ENCODE measurements at places on chromosomes 7 and 10.

DNA sequence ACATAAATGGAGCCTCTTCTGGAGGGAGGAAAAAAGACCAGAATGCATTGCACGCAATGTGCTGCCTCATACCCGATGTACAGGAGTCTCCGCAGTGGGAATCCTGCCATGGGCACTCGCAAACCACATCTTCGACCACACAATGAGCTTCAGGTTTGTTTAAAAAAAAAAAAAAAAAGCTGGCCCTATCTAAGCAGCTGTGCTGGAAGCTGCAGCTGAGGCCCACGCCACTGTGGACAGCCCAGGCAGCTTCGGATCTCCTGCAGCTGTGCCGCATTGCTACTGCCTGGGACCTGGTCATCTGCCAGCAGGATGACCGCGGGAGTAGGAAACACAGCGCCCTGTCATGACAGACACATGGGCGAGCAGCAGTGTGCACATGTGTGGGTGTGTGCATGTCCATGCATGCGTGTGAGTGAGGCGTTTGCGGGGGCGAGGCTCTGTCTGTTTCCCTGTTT, 26.0 kb downstream of the EN2 start:
- no peak for DNase-seq

- no peak for DNase-seq
Observed at GRCh38 chr10:65618126-65618525, 1307.7 kb upstream of the LRRTM3 start.

DNA sequence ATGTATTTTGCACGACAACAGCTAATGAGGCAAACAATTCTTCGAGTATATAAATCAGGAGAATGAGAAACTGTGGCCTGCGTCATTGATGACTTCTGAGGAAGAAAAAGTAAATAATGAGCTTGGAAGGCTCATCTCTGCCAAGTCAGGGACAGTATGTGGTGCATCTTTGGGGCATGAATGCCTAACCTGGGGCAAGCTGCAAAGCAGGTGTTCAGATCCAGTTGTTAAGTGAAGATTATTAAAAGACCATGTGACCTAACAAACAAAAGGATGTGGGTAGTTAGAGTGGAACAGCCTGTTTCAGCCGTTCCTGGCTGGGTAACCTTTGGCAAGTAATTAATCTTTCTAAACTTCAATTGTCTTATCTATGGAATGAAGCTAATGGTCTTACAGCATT, 93.0 kb downstream of the LYZL2 start:
- DNase-seq, result peak; percentile 32

GRCh38 chr10:86699991-86700840, 31.9 kb downstream of the LDB3 start:
- DNase-seq, result no peak

DNA sequence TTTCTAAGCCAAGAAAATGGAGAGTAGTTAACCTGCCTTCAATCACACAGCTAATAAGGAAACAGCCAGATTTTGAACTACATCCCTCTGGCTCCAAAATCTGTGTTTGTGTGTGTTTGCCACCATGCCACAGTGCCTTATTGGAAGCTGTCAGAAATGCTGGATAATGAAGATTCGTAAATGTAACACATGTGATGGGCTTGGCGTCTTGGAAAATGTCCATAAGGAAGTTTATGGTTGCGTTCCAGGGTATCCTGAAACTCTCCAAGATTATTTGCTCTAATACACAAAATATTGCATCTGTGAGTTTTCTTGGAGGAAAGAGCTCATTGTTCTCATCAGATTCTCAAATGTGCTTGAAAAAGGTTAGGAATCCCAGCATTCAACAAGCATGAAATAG, 22.7 kb downstream of the MYOF start:
- no peak for DNase-seq

GRCh38 chr10:118835682-118836326, 81.0 kb upstream of the CACUL1 start:
- peak; percentile 99 for DNase-seq

GRCh38 chr7:129169686-129170440, 18.6 kb upstream of the SMO start:
- DNase-seq, result no peak

DNA sequence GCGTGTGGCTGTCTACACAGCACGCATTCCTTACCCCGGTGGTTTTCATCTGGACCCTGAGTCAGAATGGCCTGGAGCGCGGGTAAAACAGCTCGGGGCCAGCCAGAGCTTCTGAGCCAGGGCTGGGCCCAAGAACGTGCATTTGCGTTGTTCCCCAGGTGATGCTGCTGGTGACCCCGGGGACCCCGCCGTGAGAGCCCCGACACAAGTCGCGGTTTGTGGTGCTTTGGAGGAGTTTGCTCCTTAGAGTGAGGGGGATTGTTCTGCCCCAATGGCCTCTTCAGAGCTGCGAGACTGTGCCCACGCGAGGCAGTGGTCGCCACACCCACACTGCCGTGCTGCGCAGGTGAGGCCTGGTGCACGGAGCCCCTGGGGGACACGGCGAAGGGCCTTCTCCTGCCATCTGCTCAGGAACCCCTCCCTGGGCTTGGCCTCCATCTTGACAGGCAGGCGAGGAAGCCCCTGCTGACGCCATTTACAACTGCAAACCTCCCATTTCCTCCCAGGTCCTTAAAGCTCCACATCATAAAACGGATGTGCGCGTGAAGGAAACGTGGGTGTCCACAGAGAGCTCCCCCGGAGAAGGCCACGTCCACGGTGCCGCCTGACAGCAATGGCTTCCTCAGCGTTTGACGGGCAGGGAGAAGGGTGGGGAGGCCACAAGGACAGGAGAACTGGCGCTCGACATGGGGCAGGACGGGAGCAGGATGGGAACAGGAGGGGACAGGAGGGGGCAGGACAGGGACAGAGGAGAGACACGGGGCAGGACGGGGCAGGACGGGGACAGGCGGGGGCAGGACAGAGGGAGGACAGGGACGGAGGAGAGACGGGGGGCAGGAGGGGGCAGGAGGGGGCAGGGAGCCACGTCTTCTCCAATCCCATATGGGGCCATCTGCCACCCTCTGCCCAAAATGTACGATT, 477.2 kb downstream of the DNAJB6 start:
- no peak for DNase-seq

DNA sequence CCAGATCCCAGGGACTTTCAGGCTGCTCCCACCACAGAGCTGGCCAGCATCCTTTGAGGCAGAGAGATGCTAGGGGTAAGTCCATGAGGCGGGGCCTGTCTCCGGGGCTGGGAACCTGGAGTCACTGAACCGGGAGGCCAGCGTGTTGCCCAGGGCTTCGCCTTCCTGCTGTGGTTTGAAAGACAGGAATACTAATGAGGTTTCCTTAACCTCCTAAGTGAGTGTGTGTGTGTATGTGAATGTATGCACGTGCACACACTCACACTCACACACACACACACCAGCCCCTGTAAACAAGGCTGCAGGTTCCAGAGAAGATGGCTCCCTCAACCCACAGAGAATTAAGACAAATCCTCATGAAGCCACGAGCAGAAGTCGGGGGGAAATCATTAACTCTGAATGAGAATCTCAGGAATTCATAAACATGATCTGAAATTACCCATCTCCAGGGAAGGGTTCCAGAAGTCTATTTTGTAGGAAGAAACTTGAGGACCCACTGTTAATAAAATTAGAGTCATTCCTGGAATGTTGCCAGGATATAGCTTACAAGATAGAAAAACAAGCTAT, 20.3 kb upstream of the PFKP start:
- DNase-seq, result no peak

DNA sequence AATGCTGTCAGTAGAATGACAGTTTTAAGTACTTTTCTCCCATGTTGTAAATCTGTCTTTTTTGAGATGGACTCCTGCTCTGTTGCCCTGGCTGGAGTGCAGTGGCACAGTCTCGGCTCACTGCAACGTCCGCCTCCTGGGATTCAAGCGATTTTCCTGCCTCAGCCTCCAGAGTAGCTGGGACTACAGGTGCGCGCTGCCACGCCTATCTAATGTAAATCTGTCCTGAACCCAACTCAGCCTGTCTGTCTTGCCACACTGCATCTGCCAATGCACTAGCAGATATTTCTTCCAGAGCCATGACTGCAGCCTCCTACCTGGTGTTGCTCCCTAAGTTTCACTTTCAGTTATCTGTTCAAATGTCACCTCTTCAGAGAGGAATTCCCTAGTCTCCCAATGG, 264.1 kb downstream of the PHF14 start:
- DNase-seq, result peak; percentile 79

- DNase-seq, result no peak
Observed at GRCh38 chr10:26365681-26366358, 72.3 kb upstream of the APBB1IP start.

DNA sequence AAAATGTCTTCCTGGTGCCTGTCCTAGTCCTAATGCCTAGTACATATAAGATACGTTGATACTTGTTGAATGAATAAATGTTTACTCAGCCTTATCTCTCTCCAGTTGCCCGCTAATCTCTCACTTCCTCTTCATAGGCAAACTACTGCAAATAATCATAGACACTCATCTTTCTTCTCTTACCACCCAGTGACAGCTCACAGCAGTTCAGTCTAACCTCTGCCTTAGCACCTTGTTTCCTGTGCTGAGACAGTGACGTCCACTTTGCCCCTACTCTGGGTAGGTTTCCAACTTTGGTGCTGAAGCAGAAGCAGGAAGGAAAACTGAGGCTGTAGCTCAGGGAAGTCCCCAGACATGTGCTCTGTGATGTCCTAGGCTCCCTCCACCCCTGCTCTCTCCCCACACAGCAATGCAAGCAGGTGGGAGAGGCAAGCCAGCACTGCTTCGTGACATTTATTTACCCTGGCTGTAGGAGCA, 45.5 kb upstream of the RHOBTB1 start:
- DNase-seq, result peak; percentile 86

- DNase-seq, result peak; percentile 70
Observed at GRCh38 chr10:23095966-23096801, 805 bp downstream of the MSRB2 start.

- no peak for DNase-seq
Observed at GRCh38 chr10:98258683-98259454, 9.1 kb downstream of the LOXL4 start.

- no peak for DNase-seq
Observed at GRCh38 chr7:107958764-107959526, 44.0 kb downstream of the LAMB1 start.

GRCh38 chr10:125160856-125161706, 718 bp upstream of the CTBP2 start:
- DNase-seq, result peak; percentile 92

GRCh38 chr10:119275085-119275484, 67.7 kb downstream of the GRK5 start:
- no peak for DNase-seq

DNA sequence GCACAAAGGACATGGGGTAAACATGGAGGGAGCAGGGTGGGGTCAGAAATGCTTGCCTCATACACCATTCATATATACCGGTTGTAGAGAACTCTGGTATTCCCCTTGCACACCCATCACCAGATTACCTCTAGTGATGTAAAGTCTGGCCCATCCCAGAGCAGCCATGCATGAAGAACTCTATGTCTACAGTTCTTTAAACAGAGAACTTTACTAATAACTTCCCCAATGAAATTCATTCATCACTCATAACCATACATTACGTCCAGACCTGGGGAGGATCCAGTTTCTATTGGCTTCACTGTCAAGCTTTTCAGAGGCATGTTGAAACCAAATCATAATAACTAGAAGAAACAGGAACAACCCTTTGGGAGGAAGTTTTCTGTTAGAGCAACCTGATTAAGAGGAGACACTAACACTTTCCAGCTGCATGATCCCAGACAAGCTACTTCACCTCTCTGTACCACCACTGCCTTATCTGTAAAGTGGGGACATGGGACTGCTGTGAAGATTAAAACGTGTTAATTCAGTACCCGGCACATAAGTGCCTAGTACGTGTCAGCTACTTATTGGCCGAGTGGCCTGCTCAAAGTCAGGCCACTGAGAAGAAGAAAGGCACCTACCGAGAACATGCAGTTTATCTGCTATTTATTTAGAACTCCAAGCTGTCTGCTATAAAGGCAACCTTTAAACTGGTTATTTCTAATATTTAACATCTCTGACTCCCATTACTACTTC, 59.7 kb downstream of the IGF2BP3 start:
- DNase-seq, result no peak

GRCh38 chr7:45401155-45401554, 173.0 kb upstream of the ADCY1 start:
- no peak for DNase-seq

- no peak for DNase-seq
Observed at GRCh38 chr7:1321411-1322239, 89.0 kb downstream of the UNCX start.

DNA sequence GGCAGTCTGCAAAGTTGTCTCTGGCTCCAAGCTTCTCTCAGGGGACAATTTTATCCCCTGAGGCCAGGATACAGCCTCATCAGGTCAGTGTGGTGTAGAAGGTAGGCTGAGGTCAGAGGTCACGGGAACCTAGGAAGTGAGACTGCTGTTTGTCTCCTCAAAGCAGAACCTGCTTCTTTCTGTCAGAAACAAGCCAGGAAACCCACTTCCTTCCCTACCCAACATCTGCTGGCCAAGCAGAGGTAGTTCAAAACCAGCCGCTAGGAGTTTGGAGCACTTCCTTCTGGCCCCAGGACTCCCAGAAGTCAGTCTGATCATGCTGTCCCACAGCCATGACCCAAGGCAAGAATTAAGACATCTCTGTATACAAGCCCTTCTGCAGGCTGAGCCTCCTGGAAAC, 12.2 kb downstream of the CLRN3 start:
- DNase-seq, result no peak

- DNase-seq, result no peak
Observed at GRCh38 chr7:41205600-41205999, 497.3 kb downstream of the INHBA start.

Measured in DMS53 (cell line).